CD8-positive, alpha-beta T cell (primary cell): ENCODE measurements at places on chromosomes 16 and 17.

GRCh38 chr17:27226611-27227230 lies 67.2 kb upstream of the WSB1 start:
- DNase-seq, result no peak

DNA sequence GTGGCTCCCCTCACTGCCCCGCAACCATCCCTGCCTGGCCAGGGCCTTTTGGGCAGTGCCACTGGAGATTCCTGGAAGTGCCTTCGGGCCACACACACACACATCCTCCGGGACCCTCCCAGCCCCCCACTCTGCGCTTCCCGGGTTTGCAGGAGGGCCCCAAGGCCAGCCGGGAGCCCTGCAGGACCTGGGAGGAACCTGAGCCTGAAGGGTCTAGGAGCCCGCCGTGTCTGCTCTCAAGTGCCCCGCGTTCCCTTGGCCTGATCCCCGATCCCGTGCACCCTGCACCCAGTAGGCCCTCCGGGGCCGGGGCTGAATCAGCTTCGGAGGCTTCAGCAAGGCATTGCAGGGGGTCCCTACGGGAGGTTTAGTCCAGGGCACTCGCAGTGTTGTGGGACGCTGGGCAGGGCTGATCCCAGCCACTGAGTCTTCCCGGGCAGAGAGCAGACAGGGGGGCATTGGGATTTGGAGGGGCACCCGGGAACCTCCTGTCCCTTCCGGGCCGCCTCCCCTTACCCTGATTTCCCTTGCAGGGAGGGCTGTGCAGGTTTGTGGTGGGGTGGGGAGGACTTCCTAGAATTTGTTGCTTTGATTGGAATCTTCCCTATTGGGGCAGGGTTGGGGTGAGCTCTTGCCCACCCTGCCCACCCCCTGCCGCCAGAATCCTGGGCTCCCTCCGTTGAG lies 36.9 kb downstream of the TMEM235 start:
- DNase-seq, result no peak

- no peak for DNase-seq
Measured at GRCh38 chr17:78667091-78667490, 89.9 kb upstream of the DNAH17 start.

DNA sequence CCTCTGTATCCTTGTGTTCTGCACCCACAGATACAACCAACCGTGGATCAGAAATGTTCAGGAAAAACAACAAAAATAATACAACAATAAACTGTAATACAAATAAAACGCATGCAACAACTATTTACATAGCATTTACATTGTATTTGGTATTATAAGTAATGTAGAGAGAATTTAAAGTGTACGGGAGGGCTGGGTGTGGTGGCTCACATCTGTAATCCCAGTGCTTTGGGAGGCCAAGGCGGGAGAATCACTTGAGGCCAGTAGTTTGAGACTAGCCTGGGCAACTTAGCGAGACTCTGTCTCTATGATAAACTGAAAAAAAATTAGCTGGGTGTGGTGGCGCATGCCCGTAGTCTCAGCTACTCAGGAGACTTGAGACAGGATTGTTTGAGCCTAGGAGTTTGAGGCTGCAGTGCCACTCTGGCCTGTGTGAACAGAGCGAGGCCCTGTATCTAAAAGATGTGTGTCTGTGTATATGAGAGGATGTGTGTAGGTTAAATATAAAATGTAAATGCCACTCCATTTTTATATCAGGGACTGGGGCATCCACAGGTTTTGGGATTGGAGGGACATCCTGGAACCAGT lies 13.3 kb downstream of the SEC14L1 start:
- no peak for DNase-seq

GRCh38 chr17:4301066-4301465 lies 37.3 kb upstream of the ANKFY1 start:
- no peak for DNase-seq

DNA sequence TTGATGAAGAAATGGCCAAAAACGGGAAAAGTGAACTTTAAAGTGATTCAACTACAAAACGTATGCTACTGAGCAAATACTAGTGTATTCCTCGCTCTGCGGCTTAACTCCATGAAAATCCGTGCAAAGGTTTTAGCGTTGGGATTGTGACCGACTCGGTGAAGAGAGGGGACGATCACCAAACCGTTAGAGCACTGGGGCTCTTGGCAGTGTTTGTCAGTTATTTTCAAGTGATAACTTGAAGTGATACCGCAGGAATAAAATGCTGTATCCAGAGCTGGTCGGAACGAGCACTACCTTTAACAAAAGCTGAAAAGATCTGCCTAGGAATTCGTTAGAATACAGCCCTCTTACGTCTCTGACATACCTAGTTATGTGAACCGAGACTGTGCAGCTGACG lies 773 bp upstream of the PPM1D start:
- DNase-seq, result no peak

DNA sequence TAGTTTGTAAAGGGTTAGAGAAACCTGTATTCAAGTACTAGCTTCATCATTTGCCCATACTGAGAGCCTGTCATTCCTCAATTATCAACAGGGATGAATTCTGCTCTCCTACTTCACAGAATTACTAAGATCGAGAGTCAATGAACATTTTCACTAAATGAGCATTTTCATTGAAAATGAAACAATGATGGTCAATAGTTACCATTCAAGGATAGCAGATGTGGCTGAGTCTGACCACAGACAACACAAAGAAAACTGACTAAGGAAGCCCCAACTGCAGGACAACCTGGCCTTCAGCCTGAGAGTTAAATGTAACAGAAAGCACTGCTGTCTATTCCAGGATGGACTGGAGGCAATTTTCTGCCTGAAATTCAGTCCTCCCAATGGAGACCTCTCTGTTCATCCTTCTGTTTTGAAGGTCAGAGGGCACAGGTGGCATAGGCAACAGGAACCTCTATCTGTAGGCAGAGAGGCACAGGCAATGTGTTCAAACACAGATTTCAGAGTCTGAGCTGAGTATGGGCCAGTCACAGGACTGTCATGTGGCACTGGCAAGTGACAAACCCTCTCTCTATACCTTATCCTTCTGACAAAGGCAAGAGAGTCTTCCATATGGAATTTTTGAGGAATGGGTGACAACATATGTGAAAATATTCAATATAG lies 19.5 kb downstream of the TRAF4 start:
- DNase-seq, result no peak

- DNase-seq, result no peak
Measured at GRCh38 chr17:38456031-38456815, 28.0 kb downstream of the ARHGAP23 start.
